NCI-H1417 treated with DMSO at 0.1 percent for 48 hours (cell line): ENCODE measurements at places on chromosomes 13 and 19.

GRCh38 chr13:114032126-114032799 lies 58.4 kb upstream of the C13orf46 start:
- no peak for DNase-seq

GRCh38 chr19:15631817-15632216 lies 8.9 kb upstream of the CYP4F3 start:
- DNase-seq, result no peak

GRCh38 chr13:89865164-89866064 lies 1482.1 kb upstream of the MIR17HG start:
- DNase-seq, result no peak

DNA sequence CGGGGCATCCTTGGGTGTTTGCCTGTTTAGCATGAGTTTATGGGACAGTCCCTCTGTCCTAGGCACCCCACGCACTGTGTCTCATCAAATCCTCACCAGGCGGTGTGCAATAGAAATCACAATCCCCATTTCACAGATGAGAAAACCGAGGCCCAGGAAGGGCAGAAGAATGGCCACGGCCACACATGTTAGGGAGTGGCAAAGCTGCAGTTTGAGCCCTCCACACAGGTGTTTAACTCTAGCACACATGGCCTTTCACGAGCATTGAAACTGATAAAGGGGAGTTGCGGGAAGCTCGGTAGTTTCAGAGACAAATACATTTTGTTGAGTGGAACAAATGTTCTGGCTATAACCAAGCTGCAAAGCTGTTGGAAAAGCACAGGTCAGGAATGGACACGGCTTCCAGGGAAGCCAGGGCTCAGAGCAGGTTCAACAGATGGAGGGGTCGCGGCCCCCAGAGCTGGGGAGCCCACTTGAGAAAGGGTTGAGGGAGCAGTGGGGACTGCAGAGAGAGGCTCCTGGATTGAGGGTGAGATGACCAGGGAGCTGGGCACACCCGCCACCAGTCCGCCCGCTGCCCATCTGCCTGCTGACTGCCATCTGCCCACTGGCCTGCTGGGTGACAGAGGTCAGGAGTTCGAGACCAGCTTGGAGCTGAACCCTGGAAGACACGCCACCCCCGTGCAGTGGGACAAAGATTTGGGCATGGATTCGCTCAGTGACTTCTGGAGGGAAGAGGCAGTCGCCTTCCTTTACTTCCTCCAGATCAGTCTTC lies 154.7 kb downstream of the URI1 start:
- DNase-seq, result no peak

GRCh38 chr19:30160426-30160825 lies 211.8 kb upstream of the ZNF536 start:
- no peak for DNase-seq

- no peak for DNase-seq
Observed at GRCh38 chr13:37270226-37271001, 164.9 kb upstream of the CSNK1A1L start.

- DNase-seq, result no peak
Observed at GRCh38 chr19:57771417-57771816, 1.9 kb downstream of the ZNF586 start.

DNA sequence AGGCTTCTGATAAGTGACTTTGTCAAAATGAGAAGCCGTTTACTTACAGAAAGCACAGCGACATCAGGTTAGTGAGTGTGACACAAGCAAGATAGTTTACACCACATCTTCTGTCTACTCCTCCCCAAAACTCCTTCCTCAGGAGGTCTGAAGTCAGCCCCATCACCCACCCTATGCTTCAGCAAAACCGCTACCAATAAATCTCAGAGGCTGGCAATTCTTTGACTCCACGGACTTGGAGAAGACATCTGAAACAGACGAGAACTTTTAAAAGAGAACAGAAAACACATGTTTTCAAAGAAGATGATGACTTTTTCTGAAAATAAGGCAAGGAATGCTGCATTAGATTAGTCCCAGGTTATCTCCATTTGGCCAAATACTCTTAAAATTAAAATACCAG lies 261.1 kb downstream of the TBC1D4 start:
- no peak for DNase-seq

GRCh38 chr13:77749344-77749880 lies 51.9 kb downstream of the SLAIN1 start:
- DNase-seq, result no peak

DNA sequence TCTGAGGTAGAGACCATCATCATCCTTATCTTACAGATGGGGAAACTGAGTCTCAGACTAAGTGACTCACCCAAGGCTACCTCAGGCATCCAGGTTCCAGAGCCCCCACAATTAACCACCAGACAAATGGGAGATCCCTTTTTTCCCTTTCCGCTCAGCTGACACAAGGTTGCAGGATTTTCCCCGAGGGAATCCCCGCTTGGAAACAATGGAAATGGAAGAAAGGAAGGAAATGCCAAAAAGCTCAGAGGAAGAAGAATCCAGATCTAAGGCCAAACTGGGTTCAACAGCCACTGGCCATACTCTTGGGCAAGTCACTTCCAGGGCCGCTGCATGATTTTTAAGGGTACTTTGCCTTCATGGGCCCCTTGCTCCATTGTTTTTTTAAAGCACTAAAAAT lies 1.6 kb downstream of the ZNF71 start:
- DNase-seq, result no peak

DNA sequence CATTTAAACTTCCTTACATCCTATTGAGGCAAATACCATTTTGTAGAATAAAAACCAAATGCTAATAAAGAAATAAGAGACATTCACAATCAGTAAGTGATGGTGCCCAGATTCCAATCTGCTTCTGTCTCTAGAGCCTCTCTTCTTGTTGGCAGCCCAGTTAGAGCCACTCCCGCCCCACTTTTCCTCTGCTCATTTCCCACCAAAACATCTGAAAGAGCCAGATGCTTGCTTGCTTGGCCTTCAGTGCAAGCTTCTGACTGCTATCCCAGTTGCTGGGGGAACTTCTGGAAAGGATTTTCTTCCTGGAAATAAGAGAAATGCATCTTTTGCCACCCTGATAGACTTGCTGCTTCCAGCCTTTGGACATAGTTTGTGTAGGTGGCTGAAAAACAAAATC lies 12.9 kb downstream of the FRY start:
- DNase-seq, result no peak

DNA sequence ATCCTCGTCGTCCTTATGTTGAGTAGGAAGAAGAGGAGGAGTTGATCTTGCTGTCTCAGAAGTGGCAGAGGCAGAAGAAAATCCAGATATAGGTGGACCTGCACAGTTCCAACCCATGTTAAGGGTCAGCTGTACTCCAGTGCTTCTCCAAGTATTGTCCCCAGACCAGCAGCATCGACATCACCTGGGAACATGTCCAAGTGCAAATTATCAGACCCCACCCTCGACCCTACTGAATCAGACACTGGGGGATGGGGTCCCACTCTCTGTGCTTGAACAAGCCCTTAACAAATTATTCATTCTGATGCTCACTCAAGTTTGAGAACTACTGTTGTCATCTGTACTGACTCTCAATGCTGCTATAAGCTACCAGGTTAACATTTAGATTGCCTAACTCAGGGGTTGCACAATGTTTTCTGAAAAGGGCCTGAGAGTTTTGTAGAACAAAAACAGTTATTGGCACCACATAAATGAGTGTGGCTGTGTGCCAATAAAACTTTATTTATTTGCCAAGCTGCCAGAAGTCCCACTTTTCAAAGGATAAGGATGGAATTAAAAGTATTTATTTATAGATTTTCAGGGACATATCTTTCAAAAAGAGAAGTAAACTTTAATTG lies 226.7 kb upstream of the IPO5 start:
- DNase-seq, result no peak

GRCh38 chr19:39402346-39403300 lies 4.0 kb upstream of the ZFP36 start:
- no peak for DNase-seq

DNA sequence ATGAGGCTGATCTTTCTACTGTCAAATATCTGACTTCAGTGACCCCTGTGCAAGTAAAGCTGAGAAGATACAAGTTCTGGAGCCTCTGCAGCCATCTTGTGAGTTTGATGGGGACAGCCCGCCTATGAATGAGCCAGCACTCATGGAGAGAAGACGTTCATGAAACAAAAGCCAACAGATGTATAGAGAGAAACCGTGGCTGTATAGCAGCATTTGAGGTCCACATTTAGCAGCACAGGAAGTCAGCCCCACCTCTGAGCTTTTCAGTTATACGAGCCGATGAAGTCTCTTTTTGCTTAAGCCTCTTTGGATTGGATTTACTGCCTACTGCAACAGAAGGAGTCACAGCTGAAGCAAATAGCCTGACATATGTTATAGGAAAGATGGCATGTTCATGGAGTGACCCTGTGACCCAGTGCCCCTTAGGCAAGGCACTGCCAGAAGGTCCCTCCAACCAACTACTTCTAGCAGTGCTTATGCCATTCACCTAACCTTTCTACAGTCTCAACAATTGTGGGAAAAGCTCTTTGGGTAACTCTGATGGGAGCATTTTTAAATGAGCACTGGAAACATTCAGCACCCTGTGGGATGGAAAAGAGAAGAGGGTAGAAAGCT lies 3.5 kb upstream of the DLEU7 start:
- no peak for DNase-seq

GRCh38 chr19:2254064-2254872 lies 1.9 kb downstream of the JSRP1 start:
- DNase-seq, result no peak

- DNase-seq, result no peak
Observed at GRCh38 chr19:41918653-41919244, 9.5 kb downstream of the ERFL start.

GRCh38 chr13:23081220-23081619 lies 99.6 kb upstream of the SGCG start:
- no peak for DNase-seq

DNA sequence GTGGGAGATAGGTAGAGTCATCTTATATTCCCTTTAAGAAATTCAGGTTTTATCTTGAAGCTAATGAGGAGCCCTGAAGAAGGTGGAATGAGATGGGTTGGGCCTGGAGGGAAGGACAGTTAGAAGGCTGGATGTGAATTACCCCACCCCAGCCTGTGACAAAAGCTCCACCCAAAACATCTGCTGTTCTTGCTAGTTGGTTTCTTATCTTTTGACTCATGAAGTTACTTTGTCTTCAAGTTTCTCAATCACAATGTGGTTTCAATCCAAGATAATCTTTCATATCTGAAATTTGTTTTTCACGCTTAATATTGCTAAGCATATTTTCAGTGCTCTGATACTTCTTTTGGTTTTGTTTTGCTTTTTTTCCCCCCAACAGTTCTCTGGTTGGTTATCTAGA lies 38.3 kb upstream of the HMGB1 start:
- no peak for DNase-seq

GRCh38 chr19:3167533-3168272 lies 10.9 kb upstream of the S1PR4 start:
- DNase-seq, result no peak

DNA sequence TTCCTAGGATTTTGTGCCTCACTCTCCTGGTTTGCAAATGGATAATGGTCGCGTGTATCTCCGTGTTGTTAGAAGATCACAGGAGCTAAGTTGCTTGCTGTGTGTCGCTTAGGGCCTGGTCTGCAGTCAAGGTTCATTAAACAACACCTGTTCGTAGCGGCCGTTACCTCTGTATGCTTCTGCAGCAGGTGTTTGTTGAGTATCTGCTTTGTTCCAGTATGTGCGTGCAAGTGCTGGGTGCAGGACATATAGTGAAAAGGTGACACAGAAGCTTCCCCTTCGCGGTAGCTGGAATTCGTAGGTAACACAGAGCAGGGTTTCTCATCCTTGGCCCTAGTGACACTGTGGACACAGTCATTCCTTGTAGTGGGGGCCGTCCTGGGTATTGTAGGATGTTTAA lies 5.4 kb downstream of the MED25 start:
- no peak for DNase-seq

GRCh38 chr13:47144782-47145181 lies 247.9 kb upstream of the HTR2A start:
- DNase-seq, result no peak

DNA sequence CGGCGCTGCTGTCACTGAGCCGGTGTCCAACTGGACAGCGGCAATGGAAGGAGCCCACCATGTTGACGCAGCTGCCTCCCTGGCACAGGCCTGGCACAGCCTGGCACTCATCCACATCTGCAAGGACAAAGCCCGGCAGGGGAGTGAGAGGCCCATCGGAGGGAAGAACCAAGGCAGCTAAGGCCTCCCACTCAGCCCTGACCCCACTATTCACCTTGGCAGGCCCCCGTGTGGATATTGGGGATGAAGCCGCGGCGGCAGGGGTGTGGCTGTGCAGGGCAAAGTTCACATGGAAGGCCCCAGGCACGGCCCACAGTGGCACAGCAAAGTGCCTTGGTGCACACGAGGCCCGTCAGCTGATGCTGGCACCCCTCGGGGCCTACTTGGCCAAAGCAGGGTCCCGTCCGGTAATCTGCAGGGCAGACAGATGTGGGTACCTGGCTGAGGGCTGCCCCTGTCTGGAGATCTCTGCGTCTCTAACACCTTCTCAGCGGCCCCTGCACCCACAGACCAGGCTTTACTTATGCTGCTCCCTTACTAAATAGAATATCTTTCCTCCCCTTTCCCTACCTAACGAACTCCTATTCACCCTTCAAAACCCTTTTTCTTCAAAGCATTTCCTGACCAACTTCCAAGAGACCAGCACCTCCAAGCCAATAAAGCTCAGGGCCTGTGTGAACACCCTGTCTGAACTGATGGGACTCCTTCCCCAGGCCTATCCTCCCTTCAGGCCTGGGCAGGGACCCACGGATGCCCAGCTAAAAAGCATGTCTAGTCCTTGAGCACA lies 7.5 kb downstream of the FBN3 start:
- no peak for DNase-seq

DNA sequence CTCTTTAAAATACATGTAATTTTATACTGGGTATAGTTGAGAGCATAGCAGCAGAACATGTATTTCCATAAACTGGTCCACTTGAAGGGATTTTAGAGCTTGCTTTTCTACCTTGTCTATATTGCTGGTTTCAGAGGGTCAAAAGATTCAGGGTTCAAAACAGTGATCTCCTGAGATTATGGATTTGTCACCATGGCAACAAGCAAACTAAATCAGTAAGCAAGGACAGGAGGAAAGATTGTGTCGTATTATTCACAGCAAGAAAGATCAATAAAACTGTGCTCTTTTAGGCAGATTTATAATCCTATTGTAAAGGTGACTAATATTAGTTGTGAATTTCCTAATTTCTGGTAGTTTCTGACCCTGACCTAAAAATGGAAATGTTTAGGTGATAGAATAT lies 496.4 kb downstream of the LMO7 start:
- no peak for DNase-seq

DNA sequence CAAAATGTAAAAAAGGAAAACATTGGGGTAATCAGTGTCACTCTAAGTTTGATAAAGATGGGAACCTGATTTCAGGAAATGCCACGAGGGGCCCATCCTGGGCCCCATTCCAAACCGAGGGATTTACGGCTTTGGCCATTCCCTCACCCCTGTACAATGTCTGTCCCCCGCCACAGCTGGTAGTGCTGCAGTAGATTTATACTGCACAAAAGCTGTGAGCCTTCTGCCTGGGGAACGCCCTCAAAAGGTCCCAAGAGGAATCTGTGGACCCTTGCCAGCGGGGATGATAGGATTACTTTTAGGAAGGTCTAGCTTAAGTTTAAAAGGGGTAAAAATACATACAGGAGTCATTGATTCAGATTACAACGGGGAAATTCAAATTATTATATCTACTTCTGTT lies 173.4 kb upstream of the SGCG start:
- no peak for DNase-seq
